ENCODE measurements at places on chromosomes 2 and 18. TPM values are rescaled to one million over a fixed set of nuclear protein-coding genes. Genes with fewer than 3 reads are reported as not detected.

ZNF236 gene
- 13.3 TPM for total RNA-seq

GPR45 gene
- not detected for total RNA-seq

NCKAP5 gene
- total RNA-seq: 4.7 TPM

ZNF396 gene
- total RNA-seq: 1.3 TPM

DCDC2C gene
- 0.18 TPM for total RNA-seq

FSIP2 gene
- 2.6 TPM for total RNA-seq

DNER gene
- 1.9 TPM for total RNA-seq

MARCHF4 gene
- not detected for total RNA-seq

AKAIN1 gene
- total RNA-seq: 0.18 TPM

CNRIP1 gene
- total RNA-seq: 21.1 TPM
